Fibroblast of lung (primary cell): ENCODE measurements at places on chromosomes 2 and 18. TPM values are rescaled to one million over a fixed set of nuclear protein-coding genes. Genes with fewer than 3 reads are reported as not detected.

Gene RGPD4
- under 0.01 TPM in 1 of 2 replicates, not detected in the other for total RNA-seq

Gene C2orf72
- total RNA-seq, result 0.33 TPM in 1 of 2 replicates, not detected in the other

Gene RAB6D
- under 0.01 TPM in 1 of 2 replicates, not detected in the other for total RNA-seq

Gene LHCGR
- not detected in 2 replicates for total RNA-seq

Gene COL4A3
- total RNA-seq, result 0.26 and 0.33 TPM in 2 replicates

Gene CPO
- total RNA-seq, result under 0.01 TPM in 1 of 2 replicates, not detected in the other

Gene CTNNA2
- not detected in 2 replicates for total RNA-seq

Gene KCNG3
- under 0.01 TPM in 1 of 2 replicates, not detected in the other for total RNA-seq

Gene ADD2
- total RNA-seq, result 2.5 and 2.6 TPM in 2 replicates

Gene GEN1
- total RNA-seq, result 2.8 and 5.0 TPM in 2 replicates

Gene ABCG5
- not detected in 2 replicates for total RNA-seq

Gene CFAP53
- 0.99 and 1.0 TPM in 2 replicates for total RNA-seq

Gene NEUROD1
- not detected in 2 replicates for total RNA-seq

Gene GKN2
- total RNA-seq, result not detected in 2 replicates

Gene GKN1
- total RNA-seq, result not detected in 2 replicates

Gene COL3A1
- 925 and 2,431 TPM in 2 replicates for total RNA-seq

Gene MYOM1
- total RNA-seq, result 0.26 and 0.83 TPM in 2 replicates

Gene B4GALT6
- total RNA-seq, result 1.3 and 1.5 TPM in 2 replicates

Gene CYP26B1
- total RNA-seq, result 0.17 and 0.51 TPM in 2 replicates

Gene VWA3B
- total RNA-seq, result 0.17 and 0.26 TPM in 2 replicates

Gene PRSS56
- total RNA-seq, result not detected in 2 replicates

Gene DYNC1I2
- 86.0 and 109 TPM in 2 replicates for total RNA-seq

Gene SERPINB7
- total RNA-seq, result 1.0 and 3.0 TPM in 2 replicates

Gene SNX17
- total RNA-seq, result 152 and 155 TPM in 2 replicates

Gene AQP12A
- total RNA-seq, result not detected in 2 replicates

Gene TEKT4
- not detected in 2 replicates for total RNA-seq

Gene UGT1A1
- not detected in 2 replicates for total RNA-seq

Gene TFPI
- 111 and 117 TPM in 2 replicates for total RNA-seq

Gene MAPK4
- total RNA-seq, result under 0.01 TPM in 1 of 2 replicates, not detected in the other

Gene AQP12B
- total RNA-seq, result not detected in 2 replicates

Gene RAB17
- 0.17 and 0.26 TPM in 2 replicates for total RNA-seq

Gene CROCC2
- 0.33 and 0.51 TPM in 2 replicates for total RNA-seq

Gene NEURL3
- total RNA-seq, result not detected in 2 replicates
